Liver (tissue), 10 donors: ENCODE measurements at places on chromosomes 3 and 15.
A peak's percentile ranks its signal among the peaks of the same experiment; 100 is the strongest.

- peak; percentile 38 for DNase-seq
These were observed 692 bp downstream of the UBE2E2 start for GRCh38 chr3:23203708-23204330.

- no peak for DNase-seq
These were observed 49.9 kb upstream of the FURIN start for GRCh38 chr15:90818251-90819210.

DNA sequence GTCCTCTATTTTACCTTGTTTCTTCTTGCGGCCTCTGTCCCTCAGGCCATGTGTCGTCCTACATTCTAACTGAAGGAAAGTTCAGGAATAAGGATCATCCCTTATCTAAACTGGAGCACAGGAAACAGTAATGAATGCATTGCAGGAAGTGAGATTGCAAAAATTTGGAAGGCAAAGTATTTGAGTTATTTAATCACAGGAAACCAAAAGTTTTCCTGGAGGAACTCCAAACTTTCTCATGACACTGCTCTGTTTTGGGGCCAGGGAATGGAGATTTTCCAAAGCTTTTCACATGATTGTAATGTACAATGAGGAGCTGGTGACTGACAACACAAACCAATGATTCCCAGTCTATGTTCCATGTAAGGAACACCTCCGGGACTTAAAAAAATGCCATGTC lies 57.8 kb upstream of the PLSCR4 start:
- DNase-seq = no peak

DNA sequence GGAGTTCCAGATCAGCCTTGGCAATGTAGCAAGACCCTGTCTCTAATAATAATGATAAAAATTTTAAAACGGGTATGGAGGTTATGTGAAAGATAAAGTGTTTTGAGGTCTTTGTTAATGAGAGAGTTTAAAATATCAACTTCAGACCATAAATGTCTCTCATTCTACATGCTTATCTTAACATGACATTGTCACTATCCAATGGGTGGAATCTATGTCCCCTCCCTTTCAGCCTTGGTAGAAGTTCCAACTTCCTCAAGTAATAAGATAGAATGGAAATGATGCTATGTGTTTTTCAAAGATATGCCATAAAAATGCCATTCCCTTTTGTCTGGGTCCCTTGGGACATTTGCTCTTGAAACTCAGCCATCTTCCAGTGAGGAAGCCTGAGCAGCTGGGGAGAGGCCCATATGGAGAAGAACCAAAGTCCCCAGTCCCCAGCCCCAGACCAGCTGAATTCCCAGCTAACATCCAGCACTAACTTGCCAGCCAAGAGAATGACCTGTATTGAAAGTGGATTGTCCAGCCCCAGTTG lies 17.0 kb downstream of the RPSA start:
- DNase-seq = no peak

DNA sequence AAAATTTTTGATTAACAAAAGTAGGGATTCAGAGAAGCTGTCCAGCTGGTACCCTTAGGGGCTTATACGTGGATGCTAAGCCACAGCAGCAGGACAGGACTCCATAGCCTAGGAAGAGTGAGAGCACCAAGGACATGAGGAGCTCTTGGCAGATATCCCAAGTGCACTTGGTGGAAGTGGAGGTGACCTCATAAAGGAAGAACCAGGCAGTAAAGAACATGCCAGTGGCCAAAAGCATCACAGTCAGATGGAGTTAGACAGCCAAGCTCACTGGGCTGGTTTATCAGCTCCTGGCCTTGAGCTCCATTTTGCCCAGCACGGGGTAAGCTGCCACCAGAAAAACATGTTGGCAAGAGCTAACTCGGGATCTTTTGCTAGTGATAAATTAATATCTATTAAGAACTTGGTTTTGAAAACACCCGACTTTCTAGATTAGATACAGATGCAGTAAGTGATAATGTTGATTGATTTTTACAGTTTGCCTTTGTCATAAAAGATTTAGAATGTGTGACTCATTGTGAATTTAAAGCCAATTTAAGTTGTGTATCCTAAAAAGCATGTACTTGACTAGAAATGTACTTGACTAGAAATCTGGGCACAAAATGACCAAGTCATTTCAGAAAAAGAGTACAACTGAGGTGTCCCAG lies 108.0 kb downstream of the CMSS1 start:
- DNase-seq = no peak

GRCh38 chr3:24138876-24139256 lies 193.8 kb downstream of the NR1D2 start:
- DNase-seq = no peak

DNA sequence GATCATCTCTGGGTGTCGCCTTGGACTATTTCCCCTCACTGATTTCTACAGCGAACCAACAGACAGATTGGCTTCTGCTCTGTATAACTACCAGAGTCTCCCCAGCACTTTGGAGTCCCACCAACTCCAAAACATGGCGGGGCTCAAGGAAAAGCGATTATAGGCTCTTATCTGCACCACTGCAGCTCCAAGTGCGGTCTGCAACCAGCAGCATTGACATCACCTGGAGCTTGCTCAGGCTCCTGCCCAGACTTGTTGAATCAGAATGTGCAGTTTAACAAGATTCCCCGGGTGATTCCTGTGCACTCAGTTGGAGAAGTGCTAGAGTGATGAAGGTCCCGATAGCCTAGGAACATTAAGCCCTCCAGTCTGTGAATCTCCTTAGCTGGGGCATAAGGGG lies 9.0 kb downstream of the CCK start:
- DNase-seq = no peak

- DNase-seq = no peak
These were observed 33.9 kb downstream of the SHQ1 start for GRCh38 chr3:72814308-72814707.
